ENCODE measurements at places on chromosomes 2 and 18. TPM values are rescaled to one million over a fixed set of nuclear protein-coding genes. Genes with fewer than 3 reads are reported as not detected.

Gene SAP130
- total RNA-seq = 3.6 TPM

Gene CMPK2
- 0.47 TPM for total RNA-seq

Gene EMILIN1
- total RNA-seq = 257 TPM

Gene DSC3
- total RNA-seq = 0.09 TPM

Gene BCL2
- total RNA-seq = 0.86 TPM

Gene LHCGR
- total RNA-seq = not detected

Gene SCYGR1
- not detected for total RNA-seq

Gene CFAP210
- total RNA-seq = 0.17 TPM

Gene AQP12A
- total RNA-seq = not detected

Gene SH3BP4
- total RNA-seq = 21.6 TPM

Gene NEURL3
- 0.16 TPM for total RNA-seq

Gene TSGA10
- 3.3 TPM for total RNA-seq

Gene LYG1
- 0.16 TPM for total RNA-seq

Gene PSMG2
- 56.8 TPM for total RNA-seq

Gene ANKRD30B
- total RNA-seq = not detected

Gene IL1F10
- total RNA-seq = not detected

Gene DTNA
- 19.1 TPM for total RNA-seq

Gene SPIRE1
- 14.2 TPM for total RNA-seq

Gene CHRNG
- not detected for total RNA-seq

Gene TCF23
- total RNA-seq = not detected

Gene CNRIP1
- total RNA-seq = 17.2 TPM

Gene SLC4A5
- total RNA-seq = 0.16 TPM

Gene MYCN
- not detected for total RNA-seq

Gene NT5C1B
- not detected for total RNA-seq

Gene MAPK4
- not detected for total RNA-seq

Gene CENPA
- total RNA-seq = 1.6 TPM

Gene TMEM182
- total RNA-seq = 2.1 TPM

Gene SP9
- not detected for total RNA-seq

Gene RUFY4
- not detected for total RNA-seq

Gene ZNF385B
- total RNA-seq = not detected

Gene DPY30
- 68.9 TPM for total RNA-seq

Gene RIT2
- total RNA-seq = not detected

Gene PDCL3
- total RNA-seq = 9.3 TPM

Gene AQP12B
- not detected for total RNA-seq

Gene C1GALT1C1L
- 0.34 TPM for total RNA-seq

Gene MARCO
- not detected for total RNA-seq

Gene TBR1
- not detected for total RNA-seq

Gene RAD51AP2
- not detected for total RNA-seq

Gene FSHR
- total RNA-seq = under 0.01 TPM

Gene CD8B2
- total RNA-seq = not detected

Gene TTLL4
- 4.1 TPM for total RNA-seq

Gene RAX
- not detected for total RNA-seq

Gene CDK5R2
- not detected for total RNA-seq

Gene SPATA3
- total RNA-seq = not detected

Gene SEH1L
- 22.7 TPM for total RNA-seq

Gene UGT1A3
- not detected for total RNA-seq

Gene RSAD2
- total RNA-seq = under 0.01 TPM

Gene EVA1A
- total RNA-seq = 5.8 TPM

Gene CAPN14
- 0.16 TPM for total RNA-seq

Gene ELOA2
- total RNA-seq = not detected

Gene CHMP1B
- 59.6 TPM for total RNA-seq
